Dermis lymphatic vessel endothelial cell (primary cell): ENCODE measurements at places on chromosomes 1 and 21. TPM values are rescaled to one million over a fixed set of nuclear protein-coding genes. Genes with fewer than 3 reads are reported as not detected.

Gene SEMA6C
- 2.2 and 4.2 TPM in 2 replicates for total RNA-seq

Gene SPRR4
- total RNA-seq, result not detected in 2 replicates

Gene OR2G6
- total RNA-seq, result not detected in 2 replicates

Gene PWP2
- total RNA-seq, result 13.9 and 29.4 TPM in 2 replicates

Gene IFI44
- total RNA-seq, result 7.6 and 37.0 TPM in 2 replicates
